AG08395 (cell line): ENCODE measurements at places on chromosomes 6 and 20.

DNA sequence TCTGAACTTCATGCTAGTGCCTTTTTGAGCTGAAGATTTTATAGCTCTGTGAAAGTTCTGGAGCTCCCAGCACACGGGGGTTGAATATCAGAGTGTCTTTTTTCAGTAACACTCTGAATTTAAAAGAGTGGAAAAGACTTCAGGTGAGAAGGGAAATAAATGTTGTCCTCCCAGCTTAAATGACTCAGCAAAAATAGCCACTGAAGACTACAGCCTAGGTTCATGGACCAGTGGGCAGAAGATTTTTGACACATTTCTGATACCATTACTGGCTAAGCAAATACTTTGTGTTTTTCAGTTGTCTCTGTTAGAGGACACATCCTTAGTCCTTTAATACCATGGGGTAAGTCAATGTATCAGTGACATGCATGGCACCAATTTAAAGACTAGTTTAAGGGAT lies 338.5 kb upstream of the SPTLC3 start:
- no peak for DNase-seq

DNA sequence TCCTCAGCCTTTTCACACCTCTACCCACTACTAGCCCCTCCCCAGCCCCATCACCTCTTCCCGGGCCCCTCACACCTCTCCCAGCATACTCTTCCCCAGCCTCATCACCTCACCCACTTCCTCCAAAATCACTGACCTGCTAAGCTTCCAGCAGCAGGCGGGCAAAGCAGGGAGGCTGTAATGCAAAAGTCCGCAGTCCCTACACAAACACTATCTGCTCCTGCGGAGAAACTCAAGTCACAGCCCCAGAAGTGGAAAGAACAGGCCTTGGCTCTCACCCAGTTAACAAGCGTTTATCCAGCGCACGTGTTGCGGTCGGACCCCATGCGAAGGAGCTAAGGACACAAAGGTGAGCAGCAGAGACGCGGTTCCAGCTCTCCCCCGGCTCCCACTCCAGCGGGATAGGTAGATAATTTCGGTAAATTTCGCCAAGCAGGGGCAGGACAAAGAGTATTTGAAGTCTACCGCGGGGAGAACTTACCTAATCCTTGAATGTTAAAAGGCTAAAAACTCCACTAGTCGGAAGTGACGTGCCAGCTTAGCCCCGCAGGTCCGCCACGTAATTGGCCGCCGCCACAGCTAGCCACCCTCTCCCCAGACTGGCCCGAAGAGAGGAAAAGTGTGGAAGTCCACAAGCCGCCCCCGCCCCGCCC lies 728 bp upstream of the TRIM39 start:
- DNase-seq = peak; percentile 4

DNA sequence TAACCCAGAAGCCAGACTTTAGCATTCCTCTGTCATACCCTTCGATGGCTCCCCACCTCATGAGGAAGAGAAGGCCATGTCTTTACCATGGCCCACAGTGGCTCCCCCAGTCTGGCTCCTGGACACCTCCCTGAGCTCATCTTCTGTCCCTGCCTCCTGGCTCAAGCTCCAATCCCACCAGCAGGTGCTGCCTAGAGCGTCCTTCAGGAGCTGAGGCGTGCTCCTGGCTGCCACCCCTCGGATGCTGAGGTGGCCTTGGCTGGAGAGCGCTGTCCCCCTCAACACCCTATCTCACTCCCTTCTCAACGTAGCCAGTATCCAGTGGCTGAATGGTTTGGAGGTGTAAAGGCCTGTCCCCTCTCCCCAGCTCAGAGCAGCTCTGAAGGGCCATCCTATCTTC lies 47.4 kb upstream of the RANBP9 start:
- DNase-seq = no peak

DNA sequence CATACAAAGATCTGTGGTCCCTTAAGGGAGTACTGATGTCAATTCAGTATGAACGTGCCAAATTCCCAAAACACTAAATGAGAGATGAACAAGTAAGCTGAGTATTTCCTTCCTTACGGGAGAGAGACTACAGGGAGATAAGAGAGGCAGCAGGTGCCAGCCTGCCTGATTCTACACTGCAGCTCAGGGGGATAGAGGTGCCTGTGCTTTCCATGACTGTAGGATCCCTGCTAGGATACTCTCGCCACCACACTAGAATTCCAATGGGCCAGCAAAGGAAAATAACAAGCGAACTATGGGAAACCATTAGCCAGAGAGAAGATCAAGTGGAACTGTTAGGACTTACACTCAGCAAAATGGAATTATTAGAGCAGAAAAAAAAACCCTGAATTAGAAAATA lies 198.5 kb upstream of the BTBD3 start:
- no peak for DNase-seq

GRCh38 chr20:62365814-62366369 lies 1.2 kb downstream of the LAMA5 start:
- no peak for DNase-seq

DNA sequence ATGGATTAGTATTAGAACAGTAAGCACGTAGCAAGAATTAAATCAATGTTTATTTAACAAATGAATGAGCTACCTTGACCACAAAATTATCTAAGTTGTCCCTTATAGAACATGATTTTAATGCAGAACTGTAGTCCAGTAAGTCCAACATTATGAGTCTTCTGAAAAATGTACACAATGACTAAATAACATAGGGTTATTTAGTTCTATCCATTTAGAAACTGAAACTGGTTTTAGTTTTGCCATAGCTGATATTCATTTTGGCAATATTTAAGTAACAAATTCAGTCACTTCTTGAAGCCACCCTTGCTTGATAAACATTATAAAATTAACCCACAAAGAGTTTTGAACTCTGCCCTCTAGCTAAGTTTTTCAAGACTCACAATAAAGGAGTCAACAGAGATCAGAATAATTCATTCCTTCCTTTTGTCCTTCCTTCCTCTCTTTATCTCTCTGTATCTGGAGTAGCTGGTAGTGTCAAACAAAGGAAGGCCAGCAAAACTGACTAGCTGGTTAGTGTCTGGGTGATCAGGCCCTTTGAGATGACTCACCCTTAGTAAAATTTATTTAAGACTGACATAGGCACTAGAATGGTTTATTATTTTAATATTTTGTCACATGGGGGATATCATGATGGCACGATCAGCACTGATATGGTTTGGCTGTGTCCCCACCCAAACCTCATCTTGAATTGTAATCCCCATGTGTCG lies 115.1 kb downstream of the BTBD9 start:
- DNase-seq = no peak

GRCh38 chr6:21694168-21694567 lies 100.6 kb downstream of the SOX4 start:
- DNase-seq = no peak

GRCh38 chr6:148893481-148893880 lies 146.7 kb downstream of the UST start:
- no peak for DNase-seq

GRCh38 chr6:128505603-128506002 lies 14.8 kb downstream of the PTPRK start:
- DNase-seq = no peak

DNA sequence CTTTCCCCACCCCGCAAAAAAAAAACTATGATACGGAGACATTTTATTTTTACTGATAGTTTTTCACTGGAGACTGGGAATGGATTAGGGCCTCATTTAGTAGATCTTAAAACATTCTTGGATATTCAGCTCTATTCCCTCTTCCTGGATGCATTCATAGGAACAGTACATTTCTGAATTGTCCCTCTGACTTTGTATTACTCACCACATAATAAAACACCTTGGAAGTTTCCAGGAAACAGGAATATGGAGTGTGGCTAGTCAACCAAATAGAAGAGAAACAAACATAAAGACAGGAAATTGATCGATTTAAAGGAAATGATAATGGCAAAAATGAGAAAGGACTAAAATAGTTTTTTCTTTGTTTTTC lies 147.7 kb downstream of the GPX5 start:
- no peak for DNase-seq

DNA sequence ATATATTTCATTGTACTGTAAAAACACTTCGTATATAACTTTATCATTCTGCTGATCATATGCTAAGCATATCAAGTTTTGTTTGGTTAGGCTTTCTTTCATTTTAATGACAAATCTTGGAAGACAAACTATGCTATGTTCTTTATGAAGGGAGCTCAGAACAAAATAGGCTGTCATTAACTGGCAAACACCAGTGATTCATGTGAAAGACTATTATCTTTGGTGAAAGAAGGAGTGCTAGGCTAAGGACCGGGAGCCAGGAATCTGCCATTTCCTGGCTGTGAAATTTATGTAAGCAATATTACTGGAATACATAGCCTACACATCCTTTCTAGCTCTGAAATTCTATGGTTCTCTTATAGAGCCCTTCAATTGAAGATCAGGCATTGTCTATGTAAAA lies 136.2 kb upstream of the CCN2 start:
- no peak for DNase-seq

DNA sequence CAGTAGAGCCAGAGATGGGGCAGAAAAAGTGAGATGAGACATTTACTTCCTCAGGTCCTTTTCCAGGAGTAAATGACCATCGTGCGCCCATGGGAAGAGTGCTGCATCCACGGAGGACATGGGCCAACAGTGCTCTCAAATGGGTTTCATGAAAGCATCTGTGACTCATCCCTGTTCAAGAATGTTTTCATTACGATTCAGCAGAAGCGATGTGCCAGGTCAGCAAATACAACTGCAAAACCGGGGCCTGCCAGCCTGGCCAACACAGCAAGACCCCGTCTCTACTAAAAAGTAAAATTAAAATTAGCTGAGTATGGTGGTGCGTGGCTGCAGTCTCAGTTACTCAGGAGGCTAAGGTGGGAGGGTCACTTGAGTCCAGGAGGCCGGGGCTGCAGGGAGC lies 125.1 kb downstream of the LY86 start:
- DNase-seq = peak; percentile 84
